ENCODE measurements at places on chromosomes 12 and 14.

DNA sequence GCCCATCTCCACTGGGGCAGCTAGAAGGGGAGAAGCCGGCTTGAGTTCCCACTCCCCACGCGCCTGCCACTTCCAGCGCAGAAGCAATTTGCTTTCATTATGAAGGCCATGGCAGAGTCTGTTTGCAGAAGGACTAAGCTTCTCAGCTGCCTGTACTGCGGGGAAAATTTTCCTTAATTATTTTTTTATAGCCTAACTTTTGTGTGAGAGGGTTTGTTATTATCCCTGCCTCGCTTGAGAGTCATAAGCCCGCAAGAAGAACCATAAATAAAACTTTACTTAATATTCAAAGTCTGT, 56.0 kb upstream of the DLK1 start:
- no peak for DNase-seq

DNA sequence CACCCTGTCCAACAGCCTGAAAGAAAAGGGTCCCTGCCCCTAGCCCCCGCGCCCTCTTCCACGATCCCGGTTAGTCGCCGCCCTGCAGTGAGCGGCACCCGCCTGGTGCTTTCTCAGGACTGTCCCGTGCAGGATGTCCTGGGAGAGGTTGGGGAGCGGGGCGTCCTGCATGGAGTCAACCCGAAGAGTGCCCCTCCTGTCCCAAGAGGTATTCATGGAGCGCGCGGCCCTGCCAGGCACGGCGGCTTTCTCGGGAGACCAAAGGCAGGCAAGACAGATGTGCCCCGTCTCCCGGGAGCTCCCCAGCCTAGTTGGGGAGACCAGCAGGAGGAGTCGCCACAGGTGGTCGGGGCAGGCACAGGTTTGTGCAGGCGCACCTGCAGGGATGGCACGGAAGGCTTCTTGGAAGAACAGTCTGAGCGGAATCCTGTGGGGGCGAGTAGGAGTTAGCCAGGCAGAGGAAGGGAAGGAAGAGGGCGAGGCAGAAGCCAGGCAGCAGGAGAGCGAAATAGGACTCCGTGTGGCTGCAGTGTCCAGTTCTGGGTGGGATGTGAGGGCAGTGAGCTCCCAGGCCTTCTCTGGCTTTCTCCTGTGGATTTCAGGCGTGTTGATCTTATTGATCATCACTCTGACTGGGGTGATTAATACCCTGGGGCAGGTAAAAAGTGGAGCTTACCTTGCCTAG, 723 bp downstream of the SIVA1 start:
- no peak for DNase-seq

DNA sequence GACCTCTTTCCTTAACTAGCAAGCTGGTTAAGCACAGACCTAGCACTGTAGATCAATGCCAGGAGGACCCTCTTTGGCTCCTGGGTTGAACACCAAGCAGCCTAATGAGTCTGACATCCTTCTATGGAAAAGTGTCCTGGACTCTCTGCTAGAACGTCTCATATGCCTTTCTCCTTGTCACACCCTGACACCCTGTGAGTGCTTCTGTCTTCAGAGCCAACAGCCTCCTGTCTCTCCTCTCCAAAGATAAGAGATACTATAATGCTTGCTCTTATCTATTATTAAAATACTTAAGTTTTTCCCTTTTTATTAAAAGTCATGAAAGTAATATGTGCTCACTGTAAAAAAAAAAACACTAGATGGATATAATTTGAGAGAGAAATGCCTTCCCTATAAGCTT, 222.7 kb downstream of the FOXN3 start:
- DNase-seq: no peak

DNA sequence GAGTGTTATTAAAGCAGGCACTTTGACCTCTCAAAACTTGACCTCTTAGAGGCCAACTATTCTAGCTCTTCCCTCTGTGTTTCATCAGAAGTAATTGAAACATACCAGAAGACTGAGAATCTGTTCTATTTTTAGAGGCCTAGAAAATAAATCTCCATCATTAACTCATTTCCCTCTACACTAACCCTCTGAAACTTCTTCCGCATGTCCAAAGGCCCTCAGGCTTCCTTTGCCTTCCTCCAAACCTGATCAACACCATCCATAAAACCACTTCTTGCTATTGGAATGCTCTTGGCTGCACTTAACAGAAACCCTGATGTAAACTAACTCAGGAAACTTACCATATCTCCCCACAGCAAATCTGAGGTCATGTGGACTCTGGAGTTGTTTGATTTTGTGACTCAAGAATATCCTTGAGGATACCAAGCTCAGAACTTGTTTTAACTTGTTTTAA, 196.4 kb downstream of the RPAP3 start:
- no peak for DNase-seq

DNA sequence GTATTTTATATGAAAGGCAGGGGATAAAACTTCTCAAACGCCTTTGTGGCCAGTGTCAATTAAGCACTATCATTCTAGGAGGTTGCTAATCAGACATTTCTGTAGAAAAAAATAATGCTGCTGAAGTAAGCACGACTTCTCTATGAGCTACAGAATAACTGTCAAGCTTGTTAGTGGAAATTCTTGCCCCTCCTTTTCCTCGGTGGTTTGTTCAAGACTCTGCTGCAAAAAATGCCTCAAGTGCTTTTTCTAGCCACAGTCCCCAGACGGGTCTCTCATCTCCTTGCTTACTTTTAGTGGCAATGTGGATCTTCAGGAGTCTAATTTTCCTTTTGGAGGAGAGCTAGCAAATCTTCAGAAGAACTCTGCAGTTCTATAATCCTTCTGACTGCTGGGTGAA, 452.0 kb downstream of the FUT8 start:
- no peak for DNase-seq

DNA sequence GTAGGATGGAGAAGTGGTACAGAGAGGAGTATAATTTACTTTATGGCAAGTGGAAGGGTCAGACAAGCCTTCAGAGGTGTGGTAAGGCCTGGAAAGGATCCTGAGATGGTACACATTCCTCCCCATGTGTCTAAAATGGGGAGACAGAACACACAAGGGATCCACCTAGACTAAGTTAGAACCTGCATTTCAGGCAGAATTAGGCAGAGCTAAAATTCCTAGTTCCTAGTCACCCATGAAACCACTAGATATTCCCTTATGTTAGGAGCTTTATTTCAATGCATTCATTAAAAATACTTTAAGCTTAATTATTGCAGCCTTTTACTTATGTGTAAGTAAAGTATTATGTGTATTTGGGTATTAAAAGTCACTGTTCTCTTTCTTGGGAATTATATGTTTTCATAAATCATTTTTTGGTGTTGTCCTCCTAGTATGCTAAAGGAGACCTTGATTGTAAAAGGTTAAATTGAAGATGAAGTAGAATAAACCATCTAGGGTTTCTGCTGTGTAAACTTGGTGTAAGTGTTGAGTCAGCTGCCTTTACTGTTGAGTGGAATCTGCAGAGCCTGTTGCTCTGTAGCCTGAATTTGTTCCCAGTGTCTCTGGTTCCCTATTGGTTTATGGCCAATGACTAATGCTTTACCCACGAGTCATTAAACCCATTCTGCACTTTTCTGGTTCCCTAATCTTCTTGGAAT, 423.2 kb downstream of the ATP23 start:
- DNase-seq: no peak

GRCh38 chr12:120466560-120467315, 2.8 kb downstream of the SRSF9 start:
- no peak for DNase-seq

DNA sequence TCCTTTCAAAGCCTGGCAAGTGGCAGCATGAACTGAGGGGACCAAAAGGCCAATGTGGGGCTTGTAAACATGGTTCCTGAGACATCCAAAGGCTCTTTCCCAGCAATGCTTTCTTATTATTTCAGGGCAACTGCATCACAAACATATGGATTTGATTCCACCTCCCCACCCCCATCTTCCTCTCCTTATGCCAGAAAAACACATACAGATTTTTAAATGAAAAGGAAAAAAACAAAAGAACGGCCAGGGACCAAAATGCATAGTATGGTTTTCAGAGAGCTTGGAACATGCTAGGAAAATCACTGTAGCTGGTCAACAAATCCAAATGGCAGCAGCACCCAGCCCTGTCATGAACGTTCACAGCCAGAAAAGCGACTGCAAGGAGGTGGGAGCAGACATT, 167.6 kb downstream of the ANO2 start:
- no peak for DNase-seq

- no peak for DNase-seq
Observed at GRCh38 chr12:19572920-19573558, 133.7 kb downstream of the AEBP2 start.
